HL-60 (cell line): ENCODE measurements at places on chromosomes 2 and 18.

- DNase-seq, result no peak
Measured at GRCh38 chr2:133773854-133774653, 205.8 kb upstream of the NCKAP5 start.

- no peak for DNase-seq
Measured at GRCh38 chr2:176934131-176934530, 278.5 kb upstream of the HNRNPA3 start.

- no peak for DNase-seq
Measured at GRCh38 chr2:52022006-52022405, 990.1 kb upstream of the NRXN1 start.

- DNase-seq, result no peak
Measured at GRCh38 chr18:77049938-77050337, 82.6 kb downstream of the MBP start.

GRCh38 chr2:140895378-140895777, 1235.4 kb downstream of the LRP1B start:
- no peak for DNase-seq

DNA sequence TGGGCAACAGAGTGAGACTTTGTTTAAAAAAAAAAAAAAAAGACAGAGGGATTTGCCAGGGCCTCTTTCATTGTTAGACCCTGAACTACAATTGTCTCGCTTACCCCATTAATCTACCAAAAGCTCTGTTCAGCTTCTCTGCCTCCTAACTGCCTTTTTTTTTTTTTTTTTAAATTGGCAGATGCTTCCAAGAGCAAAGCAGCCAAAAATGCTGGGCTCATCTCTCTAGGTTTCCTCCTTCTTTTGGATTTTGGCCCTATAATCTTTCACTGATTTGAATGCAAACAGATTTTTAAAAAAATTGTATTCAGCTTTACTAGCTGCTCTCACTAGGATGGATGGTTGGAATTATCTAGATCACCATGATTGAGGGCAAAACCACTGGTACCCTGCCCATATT, 33.2 kb upstream of the RAPGEF4 start:
- no peak for DNase-seq

DNA sequence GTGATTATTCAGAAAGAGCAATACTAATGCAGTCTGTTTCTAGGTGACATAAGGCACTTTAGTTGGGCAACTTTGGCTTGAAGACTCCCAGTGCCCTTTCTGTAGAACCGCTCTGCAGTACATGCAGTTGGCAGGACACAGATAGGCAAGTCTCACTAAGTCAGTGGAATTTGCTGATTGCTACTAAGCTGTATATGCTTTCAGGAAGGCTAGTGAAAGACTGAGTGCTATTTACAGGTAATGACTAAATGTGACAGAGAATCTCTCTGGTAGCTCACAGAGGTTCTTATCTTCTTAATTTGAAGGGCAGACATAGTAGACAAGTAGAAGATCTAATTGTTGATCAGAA, 243.0 kb downstream of the WDPCP start:
- no peak for DNase-seq

GRCh38 chr2:196410008-196410407, 229.5 kb upstream of the CCDC150 start:
- DNase-seq, result no peak
